Astrocyte of the spinal cord (primary cell): ENCODE measurements at places on chromosomes 16 and 17.
A peak's percentile ranks its signal among the peaks of the same experiment; 100 is the strongest.

DNA sequence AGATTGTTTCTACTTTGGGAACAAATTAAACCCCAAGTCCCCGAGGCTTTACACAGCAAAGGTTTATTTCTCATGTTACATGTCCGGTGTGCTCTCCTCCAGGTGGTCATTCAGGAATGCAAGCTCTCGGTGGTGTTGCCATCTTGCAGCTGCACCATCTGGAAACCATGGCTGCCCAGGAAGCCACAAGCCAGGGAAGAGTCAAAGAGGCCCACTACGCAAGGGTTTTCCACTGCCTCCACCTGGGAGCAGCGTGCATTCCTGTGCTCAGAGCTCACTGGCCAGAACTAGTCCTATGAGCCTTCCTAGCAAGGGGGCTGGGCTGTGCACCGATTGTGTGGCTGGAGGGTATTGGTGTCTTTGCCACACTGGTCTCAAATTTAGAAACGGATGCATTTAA lies 128.8 kb upstream of the FOXF1 start:
- DNase-seq = no peak

GRCh38 chr16:88923926-88924833 lies 52.8 kb downstream of the CBFA2T3 start:
- no peak for DNase-seq

- DNase-seq = no peak
These were observed 94.8 kb downstream of the TNFRSF13B start for GRCh38 chr17:16877099-16877498.

- peak; percentile 57 for DNase-seq
These were observed 727.9 kb upstream of the SOX9 start for GRCh38 chr17:71392715-71393567.
